ENCODE measurements at places on chromosomes 11 and 22.

GRCh38 chr11:15800111-15800800 lies 556.1 kb downstream of the SOX6 start:
- DNase-seq: no peak

DNA sequence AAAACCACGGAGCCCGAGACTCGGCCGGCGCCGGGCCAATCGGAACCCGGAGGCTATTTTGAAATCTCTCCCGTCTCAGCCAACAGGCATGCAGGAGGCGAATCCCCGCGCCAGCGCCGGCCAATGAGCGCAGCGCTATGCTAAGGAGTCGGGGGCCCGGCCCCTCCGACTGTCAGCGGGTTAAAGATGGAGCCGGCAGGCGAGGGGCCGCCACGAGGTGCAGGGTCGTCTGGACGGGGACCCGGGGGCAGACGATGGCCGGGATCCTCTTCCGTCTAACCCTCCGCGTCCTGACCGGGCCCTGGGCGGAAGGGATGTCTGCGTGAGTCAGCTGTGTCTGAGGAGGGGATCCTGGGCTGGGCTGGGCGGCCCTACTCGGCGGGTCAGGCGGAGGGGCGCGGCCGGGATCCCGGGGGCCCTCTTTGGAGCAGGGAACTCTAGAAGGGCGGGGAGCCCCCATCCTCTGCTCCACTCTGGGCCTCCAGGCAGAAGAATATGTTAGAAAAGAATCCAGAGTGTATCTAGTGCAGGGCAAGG lies 10.0 kb downstream of the SDF2L1 start:
- peak; percentile 80 for DNase-seq

GRCh38 chr22:29256606-29257325 lies 11.0 kb downstream of the RHBDD3 start:
- DNase-seq: no peak

- DNase-seq: no peak
Observed at GRCh38 chr11:126725043-126725442, 275.5 kb downstream of the KIRREL3 start.

GRCh38 chr22:35914665-35915476 lies 113.8 kb downstream of the RBFOX2 start:
- DNase-seq: no peak

GRCh38 chr11:26477396-26477795 lies 94.7 kb downstream of the MUC15 start:
- no peak for DNase-seq

DNA sequence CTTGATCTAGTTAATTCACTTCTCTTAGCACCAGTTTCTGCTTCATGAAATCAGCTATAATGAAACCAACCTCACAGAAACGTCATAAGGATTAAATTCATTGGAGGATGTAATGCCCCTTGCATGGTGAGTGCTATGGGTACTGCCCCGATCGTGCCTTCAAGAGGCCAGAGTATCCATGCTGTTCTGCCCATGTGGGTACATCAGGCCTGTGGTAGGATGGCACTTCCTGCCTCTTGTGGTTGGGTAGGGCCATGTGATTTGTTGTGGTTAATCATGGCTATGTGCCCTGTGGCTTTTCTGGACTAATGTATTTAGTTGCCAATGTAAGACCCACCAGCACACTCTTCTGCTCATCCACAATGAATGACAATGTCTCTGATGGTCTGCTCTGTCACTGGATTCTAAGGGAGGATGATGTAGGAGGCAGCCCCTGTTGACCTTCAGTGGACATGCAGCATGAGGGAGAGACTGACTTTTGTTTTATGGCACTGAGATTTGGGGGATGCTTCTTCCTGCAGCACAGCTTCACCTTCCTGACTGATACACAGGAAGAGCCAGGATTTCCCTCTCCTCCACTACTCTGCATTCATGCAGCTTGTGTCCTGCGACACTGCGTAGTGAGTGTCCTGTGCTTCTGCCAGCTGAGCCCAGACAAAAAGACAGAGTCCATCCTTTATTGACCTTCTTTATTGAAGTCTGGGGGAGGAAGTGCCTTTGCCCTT lies 66.2 kb downstream of the DHCR7 start:
- DNase-seq: no peak

- DNase-seq: no peak
Observed at GRCh38 chr11:4190098-4190497, 95.5 kb downstream of the RRM1 start.

GRCh38 chr11:104547996-104548661 lies 350.1 kb downstream of the CASP12 start:
- DNase-seq: no peak

DNA sequence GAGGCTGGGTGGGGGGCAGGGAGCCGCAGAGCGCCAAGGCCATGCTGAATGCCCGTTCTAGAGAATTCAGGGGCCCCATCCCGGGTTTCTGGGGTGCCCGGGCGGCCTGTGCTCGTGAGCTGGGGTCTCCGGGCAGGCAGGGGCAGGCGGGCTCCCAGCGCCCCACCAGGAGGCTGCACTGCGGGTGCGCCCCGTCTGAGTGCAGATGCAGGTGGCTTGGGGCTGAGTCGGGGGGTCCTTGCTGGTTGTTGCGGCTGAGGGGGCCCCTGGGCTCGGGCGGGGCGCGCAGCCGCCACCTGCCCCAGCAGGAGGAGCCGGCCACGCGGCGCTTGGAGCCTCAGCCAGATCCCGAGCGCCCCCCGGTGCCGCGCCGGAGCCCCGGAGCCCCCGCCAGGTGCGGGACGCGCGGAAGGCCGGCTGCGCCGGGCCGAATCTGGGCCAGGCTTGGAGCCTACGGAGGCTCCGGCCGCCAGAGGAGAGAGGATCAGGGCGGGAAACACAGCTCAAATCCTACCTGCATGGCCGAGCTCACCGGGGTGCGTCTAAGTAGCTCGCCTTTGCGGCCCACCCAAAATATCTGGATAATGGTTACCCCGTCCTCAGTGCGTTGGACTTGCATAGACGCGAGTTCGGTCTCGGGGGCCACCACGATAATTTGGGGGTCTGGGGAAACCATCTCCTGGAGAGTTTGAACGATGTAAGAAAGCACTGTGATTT lies 590 bp upstream of the IGF2 start:
- no peak for DNase-seq

DNA sequence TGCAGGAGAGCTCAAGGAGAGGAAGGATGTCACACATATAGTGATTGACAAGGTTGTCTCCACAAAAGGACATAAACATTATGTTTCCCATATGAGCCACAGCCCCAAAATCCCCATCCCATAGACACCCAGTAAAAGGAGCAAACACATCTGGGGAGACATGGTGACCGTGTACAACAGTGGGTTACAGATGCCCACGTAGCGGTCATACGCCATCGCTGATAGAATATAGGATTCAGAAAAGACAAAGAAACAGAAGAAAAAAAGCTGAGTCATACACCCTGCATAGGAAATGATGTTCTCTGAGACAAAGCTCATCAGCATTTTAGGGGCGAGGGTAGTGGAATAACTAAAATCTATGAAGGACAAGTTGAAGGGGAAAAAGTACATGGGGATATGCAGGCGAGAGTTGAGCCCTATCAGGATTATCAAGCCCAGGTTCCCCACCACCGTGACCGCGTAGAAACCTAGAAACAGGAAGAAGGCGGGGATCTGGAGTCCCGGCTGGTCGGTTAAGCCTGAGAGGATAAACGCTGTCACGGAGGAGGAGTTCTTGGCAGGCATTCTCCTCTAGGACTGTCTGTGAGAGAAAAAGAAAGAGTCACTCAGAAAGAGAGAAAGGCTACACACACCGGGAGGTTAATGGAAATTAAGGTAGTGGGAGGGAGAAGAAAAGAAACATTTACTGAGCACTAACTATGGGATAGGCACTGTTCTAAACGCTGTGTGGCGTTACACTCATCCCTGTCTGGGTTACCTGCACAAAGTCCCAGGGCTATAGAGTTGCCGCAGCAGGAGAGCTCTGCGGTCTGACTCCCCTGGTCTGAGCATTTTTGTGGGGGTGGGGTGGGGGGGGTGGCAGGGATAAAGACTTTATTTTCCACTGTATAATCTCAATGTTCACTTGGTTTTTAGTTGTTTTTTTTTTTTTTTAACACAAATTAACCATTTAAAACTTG lies 36.1 kb upstream of the OR8B8 start:
- DNase-seq: no peak

GRCh38 chr22:31680861-31681341 lies 18.9 kb upstream of the PISD start:
- no peak for DNase-seq
